ENCODE measurements at places on chromosomes 3 and 15.

DNA sequence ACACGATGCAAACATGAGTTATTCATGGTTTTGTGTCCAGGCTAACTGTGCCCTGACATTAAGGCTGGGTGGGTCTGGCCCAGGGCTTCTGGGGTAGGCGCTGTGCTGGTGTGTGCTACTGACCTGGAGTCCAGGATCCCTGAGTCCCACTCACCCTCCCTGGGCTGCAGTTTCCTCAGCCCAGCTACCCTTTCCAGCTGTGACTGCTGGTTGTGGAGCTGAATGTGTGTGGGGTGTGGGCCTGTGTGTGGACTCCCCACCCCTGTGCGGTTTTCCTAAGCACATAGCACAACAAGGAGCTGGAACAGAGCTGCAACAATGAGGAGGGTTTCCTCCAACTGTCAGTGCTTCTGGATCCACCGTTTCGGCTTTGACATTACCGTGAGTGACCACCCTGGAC lies 38.0 kb downstream of the SMAD3 start:
- no peak for DNase-seq

GRCh38 chr15:88911766-88912118 lies 1.4 kb downstream of the MFGE8 start:
- no peak for DNase-seq

GRCh38 chr15:85609492-85609891 lies 185.2 kb downstream of the KLHL25 start:
- DNase-seq, result no peak

DNA sequence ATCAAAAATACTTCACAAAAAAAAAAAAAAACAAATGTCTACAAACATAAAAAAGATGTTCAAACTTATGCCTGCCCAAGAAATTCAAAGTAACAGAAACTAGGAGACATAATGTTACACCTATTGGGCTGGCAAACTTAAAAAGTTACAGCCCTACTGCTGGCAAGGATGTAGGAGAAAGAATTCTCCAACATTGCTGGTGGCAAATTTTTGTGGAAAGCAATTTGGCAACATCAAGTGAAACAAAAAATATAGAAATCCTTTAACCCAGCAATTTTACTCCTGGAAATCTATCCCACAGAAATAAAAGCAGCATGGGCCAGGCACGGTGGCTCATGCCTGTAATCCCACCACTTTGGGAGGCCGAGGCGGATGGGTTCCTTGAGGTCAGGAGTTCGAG lies 73.2 kb downstream of the STAG1 start:
- DNase-seq, result no peak

DNA sequence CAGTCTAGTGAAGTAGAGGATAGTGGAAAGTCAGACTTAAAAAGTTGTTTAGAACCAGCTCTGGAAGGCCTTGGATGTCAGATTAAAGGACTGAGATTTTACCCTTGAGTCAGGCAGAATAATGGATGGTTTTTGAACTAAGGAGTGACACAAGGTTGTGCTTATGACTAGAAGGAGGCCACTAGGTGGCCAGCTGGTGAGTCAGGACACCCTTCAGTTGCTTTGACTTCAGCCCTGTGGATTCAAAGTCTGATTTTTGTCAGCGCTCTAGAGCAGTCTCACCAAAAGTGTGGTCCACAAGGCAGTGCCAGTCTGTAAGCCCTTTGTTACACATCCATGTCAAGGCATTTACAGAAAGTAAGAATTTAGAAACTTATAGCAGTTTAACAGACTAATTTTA lies 3.8 kb upstream of the GABPB1 start:
- no peak for DNase-seq

DNA sequence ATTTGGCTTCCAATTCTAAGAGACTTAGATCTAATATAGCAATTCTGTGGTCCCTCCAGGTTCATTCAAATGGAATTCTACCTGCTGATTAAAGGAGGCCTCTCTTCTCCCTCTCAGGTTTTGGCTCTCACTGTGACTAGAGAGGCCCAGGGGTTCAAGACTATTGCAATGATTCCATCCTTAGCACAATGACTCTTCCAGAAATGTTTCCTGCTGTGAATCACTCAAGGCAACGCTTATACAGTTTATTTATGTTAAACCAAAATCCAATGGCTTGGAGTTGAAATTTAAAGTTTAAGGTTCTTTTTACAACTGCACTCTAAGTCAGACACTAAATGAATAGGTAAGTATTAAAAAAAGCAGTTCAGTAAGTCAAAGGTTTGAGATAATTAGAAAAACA lies 39.9 kb downstream of the IFT57 start:
- no peak for DNase-seq

- DNase-seq, result no peak
Observed at GRCh38 chr15:59332009-59332408, 40.7 kb downstream of the MYO1E start.

DNA sequence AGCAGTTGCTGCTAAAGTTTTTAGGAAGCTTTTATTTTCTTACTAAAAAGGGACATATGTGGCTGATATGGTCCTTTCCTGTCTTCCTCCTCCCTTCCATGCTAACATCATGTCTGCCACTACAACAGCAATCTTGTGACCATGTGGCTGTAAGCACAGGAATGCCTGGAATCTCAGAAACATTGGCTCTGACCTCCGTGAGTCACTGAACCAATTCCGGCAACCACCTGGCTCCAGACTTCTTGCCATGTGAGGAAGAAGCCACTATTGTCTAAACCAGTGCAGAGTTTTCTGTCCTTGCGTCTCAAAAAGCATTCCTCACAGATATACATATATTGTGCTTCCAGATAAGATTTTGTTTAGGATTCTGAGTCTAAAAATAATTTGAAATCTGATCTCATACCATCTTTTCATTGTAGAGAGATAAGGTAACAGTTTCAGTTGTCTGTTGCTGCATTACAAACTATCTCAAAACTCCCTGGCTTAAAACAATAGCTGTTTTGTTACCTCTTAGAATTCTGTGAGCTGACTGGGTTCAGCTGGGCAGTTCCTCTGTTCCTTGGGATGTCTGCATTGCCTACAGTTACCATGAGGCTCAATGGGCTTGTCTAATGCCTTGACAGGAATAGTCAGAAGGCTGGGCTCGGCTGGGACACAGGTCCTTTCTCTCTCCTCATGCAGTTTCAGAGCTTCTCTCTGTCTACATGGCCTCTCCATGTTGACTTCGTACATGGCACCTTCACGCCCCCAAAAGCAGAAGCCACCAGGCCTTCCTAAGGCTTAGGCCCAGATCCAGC lies 77.3 kb upstream of the MAGI1 start:
- DNase-seq, result no peak

DNA sequence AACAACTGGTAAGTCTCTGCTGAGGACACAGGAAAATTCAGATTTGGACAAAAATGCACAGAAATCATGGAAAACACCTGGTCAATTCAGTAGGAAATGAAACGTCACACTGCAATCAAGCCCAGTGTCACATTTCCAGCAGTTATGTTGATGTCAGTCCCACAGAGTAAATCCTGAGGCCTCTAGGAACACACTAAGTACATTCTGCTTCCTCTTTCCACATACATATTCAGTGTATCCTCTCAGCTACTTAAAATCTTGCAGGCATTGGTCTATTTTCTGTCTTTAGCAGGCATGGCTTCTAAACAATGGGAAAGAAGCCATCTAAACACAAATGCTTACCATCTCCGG lies 207.8 kb downstream of the PLCL2 start:
- no peak for DNase-seq

DNA sequence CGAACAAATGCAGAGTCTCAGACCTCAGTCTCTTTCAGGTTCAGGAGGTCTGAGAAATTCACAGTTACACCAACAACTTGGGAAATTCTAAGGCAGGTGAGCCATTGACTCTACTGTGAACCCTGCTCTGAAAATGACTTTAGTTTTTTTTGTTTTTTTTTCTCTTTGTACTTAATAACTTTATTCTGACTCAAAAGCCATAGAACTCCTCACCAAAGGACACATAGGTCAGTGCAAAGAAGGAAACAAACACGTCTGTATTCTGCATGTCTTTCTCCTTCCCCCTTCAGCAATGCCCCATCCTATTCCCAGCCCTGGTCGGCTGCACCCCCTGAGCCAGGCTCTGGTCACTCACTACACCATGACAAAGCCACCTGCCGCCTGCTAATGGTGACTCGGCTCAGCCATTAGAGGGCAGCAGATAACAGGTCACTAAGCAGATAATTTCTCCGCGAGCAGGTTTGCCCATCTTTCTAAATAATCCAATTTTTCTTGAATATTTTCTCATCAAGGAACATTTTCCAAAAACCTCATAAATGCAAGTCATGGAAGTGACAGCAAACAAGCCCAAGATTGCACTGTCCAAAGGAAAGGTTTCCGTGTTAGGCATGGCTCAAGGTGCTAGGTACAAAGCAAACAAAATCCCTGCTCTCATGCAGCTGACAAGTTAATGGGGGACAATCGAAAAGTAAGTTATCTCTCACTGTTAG lies 37.7 kb downstream of the TM4SF4 start:
- peak; percentile 59 for DNase-seq

GRCh38 chr15:28459279-28459678 lies 73.5 kb downstream of the GOLGA8G start:
- no peak for DNase-seq

GRCh38 chr3:46883054-46883829 lies 5.7 kb downstream of the PTH1R start:
- DNase-seq, result no peak

DNA sequence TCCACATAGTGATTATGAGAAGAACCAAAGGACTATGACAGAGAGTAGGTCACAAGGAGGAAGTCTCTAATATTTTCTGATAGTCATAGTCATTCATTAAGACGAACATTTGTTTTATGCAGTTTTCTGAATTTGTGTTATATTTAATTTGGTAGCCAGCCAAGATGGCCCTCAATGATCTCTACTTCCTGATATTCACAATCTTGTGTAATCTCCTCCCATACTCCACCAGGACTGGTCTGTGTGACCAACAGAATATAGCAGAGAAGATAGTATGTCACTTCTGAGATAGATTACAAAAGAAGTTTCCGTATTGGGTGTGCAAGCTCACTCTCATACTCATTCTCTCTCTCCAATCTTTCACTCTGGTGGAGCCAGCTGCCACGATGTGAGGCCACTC lies 30.8 kb downstream of the HLTF start:
- DNase-seq, result no peak

DNA sequence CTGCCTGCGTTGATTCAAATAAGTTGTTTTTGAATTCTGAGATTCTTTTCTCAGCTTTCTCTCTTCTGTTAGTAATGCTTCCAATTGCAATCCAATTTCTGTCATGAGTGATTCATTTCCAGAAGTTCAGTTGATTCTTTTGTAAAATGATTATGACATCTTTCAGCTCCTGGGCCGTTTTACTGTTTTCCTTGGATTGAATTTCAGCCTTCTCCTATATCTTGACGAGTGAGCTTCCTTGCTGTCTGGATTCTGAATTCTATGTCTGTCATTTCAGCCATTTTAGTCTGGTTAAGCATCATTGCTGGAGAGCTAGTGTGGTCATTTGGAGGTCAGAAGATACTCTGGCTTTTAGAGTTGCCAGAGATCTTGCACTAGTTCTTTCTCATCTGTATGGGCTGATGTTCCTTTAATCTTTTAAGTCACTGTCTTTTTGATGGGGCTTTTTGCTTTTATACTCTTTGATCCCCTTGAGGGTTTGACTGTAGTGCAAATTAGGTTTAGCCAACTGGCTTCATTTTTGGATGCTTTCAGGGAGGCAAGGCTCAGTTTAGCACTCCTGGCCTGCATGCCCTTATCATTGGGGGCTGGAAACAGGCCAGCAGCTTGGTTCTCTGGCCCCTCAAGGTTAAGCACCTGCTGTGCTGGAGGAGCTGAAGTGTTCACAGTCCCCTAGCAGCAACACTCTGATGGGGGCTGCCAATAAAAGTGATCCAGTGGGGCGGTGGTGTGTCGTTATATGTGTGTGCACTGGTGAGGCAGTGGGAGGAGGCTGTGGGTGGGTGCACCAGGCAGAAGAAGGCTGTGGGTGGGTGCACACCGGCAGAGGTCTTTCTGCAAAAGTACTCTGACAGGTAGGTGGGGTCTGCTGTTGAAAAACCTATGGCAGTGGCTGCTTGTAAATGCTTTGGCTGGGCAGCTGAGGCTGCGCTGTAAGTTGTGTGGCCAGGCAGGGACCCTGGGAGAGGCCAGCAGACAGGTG lies 51.2 kb downstream of the MCTP2 start:
- DNase-seq, result no peak

DNA sequence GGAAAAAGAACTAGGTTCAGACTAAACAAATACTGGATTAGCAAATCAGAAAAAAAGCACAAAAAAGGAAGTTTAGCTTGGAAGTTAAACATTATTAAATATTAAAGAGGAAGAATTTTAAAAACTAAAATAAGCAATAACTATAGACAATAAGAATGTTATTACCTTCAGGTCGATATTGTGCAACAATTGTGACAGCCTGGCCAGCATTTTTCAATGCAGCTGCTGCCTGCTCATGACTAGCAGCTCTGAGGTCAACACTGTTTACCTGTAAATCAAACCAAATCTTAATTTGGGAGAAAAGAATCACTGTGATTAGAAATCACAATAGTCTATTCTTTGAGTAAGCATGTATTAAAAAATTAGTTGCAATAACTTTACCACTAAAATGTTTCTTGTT lies 75.1 kb upstream of the MELTF start:
- DNase-seq, result no peak

- no peak for DNase-seq
Observed at GRCh38 chr15:73346735-73347312, 21.9 kb downstream of the HCN4 start.

DNA sequence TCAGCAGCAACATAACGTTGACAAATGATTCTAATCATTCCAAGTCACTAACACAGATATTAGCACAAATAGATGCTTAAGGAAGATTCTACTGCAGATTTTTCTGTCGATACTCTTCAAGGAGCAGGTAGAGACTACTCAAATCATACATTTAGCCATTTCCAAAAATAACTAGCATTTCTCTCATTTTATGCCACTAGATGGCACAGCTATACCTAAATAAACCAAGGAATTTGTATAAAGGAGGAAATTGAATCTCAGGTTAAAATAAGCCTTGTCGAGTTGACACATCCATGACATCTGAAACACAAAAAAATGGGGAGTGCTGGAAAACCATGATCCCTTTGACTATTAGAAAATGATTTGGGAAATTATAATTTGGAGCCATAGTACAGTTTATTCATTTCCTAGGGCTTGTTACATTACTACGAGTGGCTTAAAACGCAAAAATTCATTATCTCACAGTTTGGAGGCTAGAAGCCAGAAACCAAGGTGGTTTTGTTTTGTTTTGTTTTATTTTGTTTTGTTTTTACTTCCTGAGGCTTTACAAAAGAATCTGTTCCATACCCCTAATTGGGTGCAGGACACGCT lies 59.5 kb upstream of the STRIT1 start:
- DNase-seq, result peak; percentile 72

DNA sequence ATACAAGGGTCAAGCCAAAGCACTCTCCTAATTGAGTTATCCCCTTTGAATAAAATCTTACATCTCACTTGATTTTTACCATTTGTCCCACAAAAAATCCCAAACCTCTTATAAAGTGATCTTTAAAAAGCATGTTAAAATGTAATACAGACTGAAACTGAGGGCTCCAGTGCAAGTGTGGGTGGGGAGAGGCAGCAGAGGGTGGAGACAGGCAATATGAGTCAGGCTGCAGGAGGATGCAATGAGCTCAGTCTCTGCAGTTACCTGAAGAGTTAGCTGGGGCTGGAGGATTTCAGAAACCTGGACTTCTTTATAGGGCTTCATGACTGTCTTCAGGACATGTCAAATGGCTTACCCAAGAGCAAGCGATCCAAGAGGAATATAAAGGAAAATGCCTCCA lies 14.2 kb upstream of the COLQ start:
- no peak for DNase-seq

GRCh38 chr3:24401811-24402185 lies 92.9 kb downstream of the THRB start:
- DNase-seq, result no peak

- DNase-seq, result no peak
Observed at GRCh38 chr15:44129911-44130310, 65.2 kb downstream of the FRMD5 start.

Measured in NCI-H446 (cell line).